ENCODE measurements at places on chromosomes 16 and 17. TPM values are rescaled to one million over a fixed set of nuclear protein-coding genes. Genes with fewer than 3 reads are reported as not detected.
A peak's percentile ranks its signal among the peaks of the same experiment; 100 is the strongest.

PRRT2 gene
- polyA plus RNA-seq = 3.2 TPM

CNTD1 gene
- 0.47 TPM for polyA plus RNA-seq

ZKSCAN2 gene
- polyA plus RNA-seq = 1.3 TPM

DNA sequence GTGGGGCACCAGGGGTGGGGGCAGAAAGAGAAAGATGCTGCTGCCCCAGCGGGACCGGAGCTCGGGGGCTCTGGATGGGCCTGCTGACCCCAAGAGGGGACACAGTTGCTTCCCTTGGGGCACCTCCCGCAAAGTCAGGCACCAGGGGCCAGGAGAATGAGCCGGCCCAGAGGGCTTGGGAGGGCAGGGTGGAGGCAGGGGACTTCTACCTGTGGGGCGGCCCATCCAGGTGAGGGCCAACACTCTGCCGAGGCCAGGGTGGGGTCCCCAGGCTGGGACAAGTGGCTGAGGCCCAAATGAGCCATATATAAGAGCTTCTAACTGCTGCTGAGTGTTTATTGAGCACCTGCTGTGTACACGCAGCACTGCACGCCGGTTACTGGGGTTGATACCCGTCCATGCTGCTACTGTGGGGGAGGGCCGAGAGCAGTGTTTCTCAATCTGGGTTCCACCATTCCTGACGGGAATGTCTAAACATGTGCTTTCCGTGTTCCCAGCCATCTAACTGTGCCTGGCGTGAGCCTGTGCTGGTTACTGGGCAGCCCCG, 211.7 kb upstream of the GSE1 start:
- no peak for DNase-seq

GRCh38 chr17:10681866-10682446, 15.4 kb downstream of the SCO1 start:
- DNase-seq = no peak

DNA sequence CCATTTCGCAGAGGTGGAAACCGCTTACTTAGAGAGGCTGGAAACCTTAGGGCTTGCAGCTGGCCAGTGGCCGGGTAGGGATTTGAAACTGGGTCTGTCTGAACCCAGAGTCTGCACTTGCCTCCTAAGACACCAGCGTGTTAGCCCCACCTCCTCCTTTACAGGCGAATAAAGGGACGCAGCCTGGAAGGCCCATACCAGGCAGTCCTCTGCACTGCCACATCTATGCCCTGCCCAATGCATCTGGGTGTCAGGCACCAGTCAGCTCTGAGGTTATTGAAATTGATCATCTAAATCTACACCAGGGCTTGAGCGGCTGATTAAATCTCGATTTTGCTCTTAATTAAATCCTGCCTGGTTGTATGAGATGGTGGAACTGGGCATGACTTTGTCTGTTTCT, 19.9 kb upstream of the NAGS start:
- no peak for DNase-seq

GRCh38 chr17:76233588-76234353, 6.5 kb downstream of the RNF157 start:
- DNase-seq = no peak

DNA sequence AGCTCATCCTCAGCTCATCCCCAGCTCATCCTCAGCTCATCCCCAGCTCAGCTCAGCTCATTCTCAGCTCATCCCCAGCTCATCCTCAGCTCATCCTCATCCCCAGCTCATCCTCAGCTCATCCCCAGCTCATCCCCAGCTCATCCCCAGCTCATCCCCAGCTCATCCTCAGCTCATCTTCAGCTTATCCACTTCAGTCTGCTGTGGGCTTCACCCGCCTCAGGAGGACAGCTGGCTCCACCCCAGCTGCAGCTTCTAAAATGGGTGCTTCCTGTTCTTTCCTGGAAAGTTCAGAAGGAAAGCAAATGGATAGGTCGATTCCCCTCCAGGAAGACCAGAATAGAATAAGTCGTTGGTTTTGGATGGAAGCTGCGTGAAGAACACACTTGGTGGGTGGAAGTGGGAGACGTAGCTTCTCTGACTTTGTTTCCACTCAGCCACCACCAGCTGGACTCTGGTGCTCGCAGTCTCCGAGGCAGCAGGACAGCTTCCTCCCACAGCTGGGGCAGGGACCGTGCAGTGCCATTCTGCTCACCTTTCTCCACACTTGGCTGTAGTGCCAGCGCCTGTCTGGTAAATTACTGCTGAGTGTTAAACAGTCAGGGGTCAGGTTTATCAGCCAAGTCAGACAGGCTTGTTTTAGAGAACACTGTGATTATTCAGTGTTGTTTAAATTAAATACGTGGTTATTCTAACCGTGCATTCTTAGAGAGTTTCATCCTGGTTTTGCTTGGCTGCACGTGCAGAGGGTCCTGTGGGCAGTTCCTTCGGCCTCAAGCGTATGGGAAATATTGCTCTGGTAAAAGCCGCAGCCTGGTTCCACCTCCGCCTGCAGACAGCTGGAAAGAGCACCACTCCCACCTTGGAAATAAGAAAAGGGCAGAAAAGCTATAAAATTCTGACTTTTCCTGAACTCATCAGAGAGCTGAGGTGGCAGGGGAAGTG, 61.0 kb upstream of the CHMP6 start:
- DNase-seq = no peak

- DNase-seq = no peak
These were observed 6.5 kb downstream of the PIGQ start for GRCh38 chr16:576197-576822.

KRT39 gene
- not detected for polyA plus RNA-seq

- DNase-seq = no peak
These were observed 116.6 kb downstream of the IRF8 start for GRCh38 chr16:86015606-86016005.

DNA sequence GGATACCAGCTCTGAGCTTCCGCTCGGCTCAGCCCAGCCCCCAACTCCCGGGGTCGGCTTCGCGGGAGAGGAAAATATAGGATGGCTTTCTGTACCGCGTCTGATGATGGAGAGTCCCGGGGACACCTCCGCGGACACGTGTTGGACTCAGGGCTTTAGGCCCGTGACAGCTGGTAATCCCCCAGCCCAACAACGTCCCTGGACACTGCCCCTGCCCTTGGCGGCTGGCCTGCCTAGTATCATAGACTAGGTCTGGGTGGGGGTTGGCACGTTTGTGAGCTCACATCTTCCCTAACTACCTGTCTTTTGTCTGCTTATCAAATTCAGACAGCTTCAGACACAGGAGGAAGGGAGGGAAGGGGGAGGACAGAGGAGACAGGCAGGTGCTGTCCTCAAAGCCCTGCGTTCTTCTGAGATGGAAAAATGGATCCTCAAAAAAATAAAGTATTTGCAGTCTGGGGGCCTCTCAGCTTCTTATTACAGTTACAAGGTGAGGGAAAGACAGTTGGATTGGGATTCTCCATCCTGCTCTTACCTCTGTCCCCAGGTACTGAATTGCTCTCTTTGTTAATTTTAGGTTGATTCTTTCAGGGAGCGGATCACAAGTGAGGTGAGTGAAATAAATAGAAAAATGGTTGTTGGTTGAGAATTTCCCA, 698 bp downstream of the PSME3 start:
- DNase-seq = no peak

GRCh38 chr16:57380671-57381462, 8.6 kb downstream of the CX3CL1 start:
- peak; percentile 68 for DNase-seq

- DNase-seq = no peak
These were observed 910 bp downstream of the ITGAL start for GRCh38 chr16:30473231-30474073.

SEPTIN12 gene
- polyA plus RNA-seq = 1.4 TPM

DNA sequence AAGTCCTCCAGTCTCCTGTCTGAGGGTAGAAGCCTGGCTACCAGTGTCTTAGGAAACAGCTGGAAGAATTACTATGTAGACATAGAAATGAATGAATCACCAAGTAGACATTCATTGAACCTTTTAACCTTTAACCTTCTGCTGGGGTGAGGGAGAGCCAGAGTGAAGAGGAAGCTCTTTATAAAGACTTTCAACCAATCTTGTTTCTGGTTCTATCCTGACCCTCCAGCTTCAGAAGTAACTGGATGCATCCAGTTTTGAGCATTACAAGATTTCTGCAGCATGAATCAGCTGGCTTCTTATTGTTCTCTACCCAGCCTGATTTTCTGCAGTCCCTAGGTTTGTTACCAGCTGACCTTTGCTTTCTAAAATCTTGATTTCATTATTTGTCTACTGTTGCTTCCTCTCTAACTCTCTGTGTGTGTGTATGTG, 8.5 kb downstream of the TEKT1 start:
- no peak for DNase-seq

DNA sequence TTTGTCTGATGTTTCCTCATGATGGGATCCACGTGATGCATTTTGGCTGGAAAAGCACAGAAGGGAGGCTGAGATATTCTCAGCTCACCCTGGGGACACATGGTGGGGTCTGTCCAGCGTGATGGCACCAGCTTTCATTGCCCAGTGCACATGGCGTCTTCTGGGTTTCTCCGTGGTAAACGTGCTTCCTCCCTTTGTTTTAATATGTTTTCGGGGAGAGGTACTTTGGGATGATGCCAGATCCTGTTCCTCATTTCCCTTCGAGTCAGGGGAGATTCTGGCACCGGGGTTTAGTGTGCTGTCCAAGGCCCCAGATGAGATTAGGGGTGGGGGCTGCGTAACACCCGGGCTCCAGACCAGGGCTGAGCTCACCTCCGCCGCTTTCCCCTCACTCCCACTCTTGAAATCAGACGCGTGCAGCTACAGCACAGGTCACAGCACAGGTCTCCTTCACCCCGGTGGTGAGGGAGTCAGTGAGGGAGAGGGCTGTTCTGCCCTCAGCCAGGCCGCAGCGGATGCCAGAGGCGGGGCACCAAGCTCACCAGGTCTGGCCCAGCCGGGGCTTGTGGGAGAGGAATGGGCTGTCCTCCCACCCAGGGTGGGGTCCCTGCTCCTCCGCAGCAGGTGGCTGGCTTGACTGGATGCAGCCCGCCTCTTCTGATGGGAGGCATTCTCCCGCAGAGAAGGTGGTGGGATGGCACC, 33.9 kb downstream of the COX4I1 start:
- DNase-seq = peak; percentile 43

HOXB6 gene
- 1.8 TPM for polyA plus RNA-seq

STAT5B gene
- 24.3 TPM for polyA plus RNA-seq

DNA sequence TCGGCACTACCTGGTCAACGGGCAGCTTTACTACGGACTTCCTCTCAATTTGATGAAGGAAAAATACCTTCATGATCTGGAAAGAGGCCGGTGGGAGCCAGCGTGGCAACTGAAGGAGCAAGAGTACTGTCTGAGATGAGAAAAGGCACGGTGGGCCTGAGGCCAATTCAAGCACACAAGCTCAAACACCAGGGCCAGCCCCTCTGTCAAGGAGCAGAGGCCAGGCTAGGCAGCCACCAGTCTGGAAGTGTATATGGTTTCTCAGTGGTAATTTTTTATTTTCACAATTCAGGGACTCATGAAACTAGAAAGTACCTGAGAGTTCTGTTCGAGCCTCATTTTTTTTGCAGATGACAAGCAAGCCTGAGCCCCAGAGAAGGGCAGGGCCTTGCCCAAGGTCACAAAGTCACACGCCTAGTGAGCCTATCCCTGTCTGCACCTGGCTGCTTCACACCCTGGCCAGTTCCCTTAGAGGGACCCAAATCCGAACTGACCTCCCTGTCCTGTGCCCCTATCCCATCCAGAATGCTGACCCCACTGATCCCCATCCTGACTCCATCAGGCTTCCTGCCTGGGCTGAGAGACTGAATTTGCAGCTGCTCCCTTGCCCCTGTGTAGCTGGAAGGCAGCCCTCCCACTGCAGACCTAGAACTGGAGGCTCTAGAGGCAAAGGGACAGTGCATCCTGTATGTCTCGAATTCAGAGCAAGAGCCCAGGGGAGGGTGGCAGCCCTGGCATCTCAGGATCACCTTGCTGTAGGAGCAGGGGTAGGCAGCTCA, 4.8 kb upstream of the TBX2 start:
- DNase-seq = no peak

OR1A1 gene
- polyA plus RNA-seq = not detected

- no peak for DNase-seq
These were observed 52.5 kb upstream of the WSB1 start for GRCh38 chr17:27241346-27241946.

TSEN54 gene
- 55.1 TPM for polyA plus RNA-seq

RMI2 gene
- polyA plus RNA-seq = 1.5 TPM

CEP112 gene
- polyA plus RNA-seq = 8.8 TPM

- DNase-seq = no peak
These were observed 11.4 kb downstream of the TAX1BP3 start for GRCh38 chr17:3656755-3657587.

GRCh38 chr17:35735036-35735805, 3.8 kb downstream of the RASL10B start:
- DNase-seq = no peak

DNA sequence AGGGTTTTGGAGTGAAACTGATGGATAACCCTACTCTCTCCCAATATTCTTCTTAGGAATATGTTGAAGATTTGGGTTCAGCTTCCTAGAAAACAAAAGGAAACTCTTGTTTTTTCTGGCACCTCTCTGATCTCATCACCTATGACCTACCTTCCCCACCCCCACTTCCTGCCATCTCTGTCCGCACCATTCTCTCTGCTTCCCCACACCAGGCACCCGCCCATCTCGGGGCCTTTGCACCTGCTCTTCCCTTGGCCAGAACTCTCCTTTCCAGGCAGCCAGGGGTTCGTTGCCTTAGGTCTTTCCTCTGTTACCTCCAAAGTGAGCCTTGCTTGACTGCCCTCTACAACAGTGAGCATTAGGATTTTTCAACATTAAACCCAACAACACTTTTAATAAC, 159.7 kb downstream of the IRX3 start:
- no peak for DNase-seq

DNA sequence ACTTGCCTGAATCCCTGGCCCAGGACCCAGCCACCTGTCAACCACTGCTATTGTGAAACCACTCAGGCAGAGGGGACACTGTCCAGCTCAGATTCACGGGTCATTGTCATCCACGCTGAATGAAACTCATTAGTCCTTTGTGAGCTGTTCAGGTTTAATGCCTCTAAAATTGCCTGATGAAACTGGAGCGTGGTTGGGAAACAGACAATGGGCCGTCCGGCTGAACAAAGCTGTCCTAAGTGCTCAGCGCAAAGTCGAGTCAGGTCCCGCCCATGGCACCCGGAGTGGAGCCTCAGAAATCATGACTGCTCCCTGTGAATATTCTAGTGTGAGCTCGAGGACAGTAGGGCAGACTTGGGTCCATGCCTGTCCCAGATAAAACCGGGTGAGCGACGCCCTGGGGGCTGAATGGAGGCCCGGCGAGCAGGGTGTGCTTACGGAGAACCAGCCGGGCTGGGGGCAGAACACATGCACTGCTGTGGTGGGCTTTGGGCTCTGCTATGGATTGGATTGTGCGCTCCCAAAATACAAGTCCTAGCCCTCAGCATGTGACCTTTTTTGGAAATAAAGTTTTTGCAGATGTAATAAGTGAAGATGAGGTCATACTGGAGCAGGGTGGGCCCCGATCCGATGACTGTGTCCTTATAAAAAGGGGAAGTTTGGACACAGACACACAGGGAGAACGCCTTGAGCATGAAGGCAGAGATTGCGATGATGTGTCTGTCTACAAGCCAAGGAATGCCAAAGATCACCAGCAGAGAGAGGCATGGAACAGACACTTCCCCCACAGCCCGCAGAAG, 12.9 kb upstream of the CMIP start:
- no peak for DNase-seq

DNA sequence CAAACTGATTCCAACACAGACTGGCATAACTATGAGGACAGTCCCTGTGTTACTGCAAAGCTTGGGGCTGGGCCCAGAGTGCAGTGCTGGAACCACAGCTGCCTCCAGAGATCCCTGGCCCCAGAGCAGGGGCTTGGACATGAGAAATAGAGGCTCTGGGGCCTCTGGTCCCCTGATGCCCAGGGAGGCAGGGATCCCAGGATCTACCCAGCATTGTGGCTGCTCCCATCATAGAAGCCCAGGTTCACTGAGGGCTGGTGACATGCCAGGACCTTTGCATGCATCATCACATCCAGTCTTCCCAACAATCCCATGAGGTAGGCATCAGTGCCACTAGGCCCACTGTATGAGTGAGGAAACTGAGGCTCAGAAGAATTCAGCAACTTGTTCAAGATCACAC, 95.8 kb downstream of the TMEM132E start:
- DNase-seq = no peak
